ENCODE measurements at places on chromosomes 1 and 21.

DNA sequence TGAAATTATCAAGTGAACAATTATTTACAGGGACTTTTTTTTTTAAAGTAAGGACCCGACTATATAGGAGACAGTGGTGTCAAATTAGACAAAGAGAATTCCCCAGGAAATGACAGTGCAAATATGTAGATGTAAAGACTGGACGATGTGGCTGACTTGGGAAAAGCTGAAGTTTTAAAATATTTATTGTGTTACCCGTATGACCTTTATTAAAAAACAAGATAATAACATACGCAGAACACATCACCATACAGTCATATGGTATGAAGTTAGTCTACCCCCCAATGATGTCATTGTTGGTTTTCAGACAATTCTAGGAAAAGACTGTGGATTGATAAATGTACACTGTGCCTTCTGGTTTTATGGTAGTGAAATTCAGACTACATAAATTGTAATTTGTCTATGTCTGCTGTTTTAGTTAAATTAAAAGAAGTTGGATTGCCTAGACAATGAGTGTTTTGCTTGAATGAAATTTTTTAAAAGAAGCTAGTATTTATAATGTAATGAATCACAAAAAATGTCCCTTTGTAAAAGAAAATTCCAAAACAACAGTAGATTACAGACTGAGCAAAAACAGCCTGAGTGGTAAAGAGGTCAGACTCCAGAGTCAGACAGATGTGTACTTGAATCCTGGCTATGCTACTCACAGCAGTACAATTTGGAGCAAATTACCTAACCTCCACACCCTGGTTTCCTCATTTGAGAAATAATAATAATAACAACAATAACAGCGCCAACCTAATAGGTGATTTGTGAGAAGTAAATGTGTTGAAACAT is 15.5 kb upstream of the PDC start:
- peak; percentile 58 for DNase-seq

DNA sequence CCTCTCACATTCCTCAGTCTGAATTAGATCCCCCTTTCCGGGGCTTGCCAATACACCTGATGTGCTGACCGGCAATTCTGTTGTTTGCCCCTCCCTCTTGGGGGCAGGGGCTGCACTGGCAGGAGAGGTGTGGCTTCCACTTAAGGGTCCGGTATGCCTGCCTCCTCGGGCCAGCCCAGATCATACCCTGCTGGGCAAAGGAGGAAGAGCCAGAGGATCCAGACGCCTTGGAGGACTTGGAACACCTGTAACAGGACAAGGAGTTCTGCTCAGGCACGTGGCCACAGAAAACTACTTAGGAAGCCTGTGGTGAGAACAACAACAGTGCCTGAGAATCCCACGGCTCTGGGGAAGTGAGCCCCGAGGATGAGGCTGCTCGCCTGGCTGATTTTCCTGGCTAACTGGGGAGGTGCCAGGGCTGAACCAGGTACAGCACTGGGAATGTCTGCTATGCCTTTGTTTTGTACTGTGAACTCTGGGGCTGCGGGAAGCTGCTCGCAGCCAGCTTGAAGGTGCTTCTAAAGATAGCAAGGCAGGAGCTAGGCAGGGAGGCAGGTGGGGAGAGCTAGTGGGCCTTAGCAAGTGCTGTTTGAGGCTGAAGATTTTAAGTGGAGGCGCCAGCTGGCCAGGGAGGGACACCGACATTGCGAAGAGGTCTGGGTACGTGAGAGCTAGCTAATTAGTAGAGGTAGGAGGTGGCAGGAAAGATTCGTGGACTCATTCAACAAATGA is at the start of gene SMPDL3B:
Gene SMPDL3B (plus strand): TSS at position 183 of the 732 bp plus-strand sequence. CDS start 184 bp downstream, at position 367.
- DNase-seq: no peak

DNA sequence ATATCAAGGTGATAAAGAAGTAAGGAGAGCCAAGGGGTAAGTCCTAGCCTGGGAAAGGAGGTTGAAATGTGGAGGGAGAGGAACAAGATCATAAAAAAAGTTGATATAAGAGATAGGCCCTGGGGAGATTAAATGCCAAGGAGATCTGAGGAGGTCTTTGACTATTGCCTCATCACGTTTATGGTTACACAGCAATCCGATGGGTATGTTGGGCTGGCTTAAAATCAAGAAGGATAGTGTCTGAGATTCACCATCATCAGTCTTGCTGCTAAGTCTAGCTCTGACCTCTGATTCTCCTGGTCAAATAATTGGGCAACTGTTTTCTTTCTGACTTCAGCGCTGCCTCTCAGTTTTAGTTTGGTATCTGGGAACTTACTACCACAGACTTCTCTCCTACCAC is 416.3 kb downstream of the GPATCH2 start:
- no peak for DNase-seq

DNA sequence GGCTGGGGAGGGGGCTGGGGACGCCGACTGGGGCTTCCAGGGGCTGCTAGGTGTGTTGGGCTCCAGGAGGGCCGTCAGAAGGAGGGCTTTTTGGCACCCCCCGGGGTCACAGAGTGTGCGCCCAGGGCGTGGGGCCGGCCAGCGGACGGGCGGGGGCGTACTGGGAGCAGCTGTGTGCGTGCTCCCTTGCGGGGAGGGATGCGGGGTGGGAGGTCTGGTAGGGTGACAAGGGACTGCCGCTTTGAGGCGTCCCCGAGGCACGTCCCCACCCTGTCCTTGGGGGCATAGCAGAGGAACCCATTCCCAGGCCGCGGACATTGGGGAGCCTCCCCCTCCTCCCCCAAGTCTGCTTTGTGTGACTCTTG is 1.1 kb downstream of the FOXO6 start:
- no peak for DNase-seq

GRCh38 chr1:164466429-164466828 is 92.6 kb upstream of the PBX1 start:
- peak; percentile 1 for DNase-seq

DNA sequence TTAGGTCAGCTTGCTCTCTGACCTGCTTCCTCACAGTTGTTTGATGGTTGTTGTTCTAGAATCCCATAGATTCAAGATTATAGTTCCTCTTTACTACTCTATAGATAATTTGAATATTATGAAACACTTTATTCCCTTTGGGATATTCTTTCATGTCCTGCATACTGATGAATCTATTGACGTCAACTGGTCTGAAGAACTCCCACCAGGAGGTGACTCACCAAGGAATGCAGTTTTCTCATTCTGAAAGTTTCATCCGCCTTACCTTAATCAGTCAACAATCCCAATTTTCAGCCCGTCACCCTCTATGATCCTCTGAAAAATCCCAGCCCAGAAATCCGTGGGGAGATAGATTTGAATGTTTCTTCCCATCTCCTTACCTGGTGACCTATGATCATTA is 834.1 kb upstream of the PRMT6 start:
- peak; percentile 45 for DNase-seq

GRCh38 chr1:192880231-192880630 is 71.4 kb downstream of the RGS2 start:
- DNase-seq: peak; percentile 27

DNA sequence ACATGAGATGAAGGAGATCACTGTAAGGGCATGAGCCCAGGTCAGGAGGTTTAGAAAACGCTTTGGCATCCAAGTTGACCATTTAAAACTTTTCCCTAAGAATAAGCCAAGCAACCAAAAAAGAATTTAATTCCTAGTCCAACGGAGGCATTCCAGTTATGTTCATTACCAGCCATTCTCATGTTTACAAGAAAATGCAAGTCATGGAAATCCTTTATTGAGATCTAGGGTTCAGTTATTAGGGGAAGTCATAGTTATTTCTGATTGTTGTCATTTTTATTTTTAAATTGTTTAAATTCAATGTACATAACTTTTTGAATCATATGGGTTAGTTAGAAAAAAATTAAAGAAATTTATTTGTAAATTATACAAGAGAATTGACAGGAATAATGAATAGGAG is 24.5 kb downstream of the CFHR5 start:
- DNase-seq: no peak

DNA sequence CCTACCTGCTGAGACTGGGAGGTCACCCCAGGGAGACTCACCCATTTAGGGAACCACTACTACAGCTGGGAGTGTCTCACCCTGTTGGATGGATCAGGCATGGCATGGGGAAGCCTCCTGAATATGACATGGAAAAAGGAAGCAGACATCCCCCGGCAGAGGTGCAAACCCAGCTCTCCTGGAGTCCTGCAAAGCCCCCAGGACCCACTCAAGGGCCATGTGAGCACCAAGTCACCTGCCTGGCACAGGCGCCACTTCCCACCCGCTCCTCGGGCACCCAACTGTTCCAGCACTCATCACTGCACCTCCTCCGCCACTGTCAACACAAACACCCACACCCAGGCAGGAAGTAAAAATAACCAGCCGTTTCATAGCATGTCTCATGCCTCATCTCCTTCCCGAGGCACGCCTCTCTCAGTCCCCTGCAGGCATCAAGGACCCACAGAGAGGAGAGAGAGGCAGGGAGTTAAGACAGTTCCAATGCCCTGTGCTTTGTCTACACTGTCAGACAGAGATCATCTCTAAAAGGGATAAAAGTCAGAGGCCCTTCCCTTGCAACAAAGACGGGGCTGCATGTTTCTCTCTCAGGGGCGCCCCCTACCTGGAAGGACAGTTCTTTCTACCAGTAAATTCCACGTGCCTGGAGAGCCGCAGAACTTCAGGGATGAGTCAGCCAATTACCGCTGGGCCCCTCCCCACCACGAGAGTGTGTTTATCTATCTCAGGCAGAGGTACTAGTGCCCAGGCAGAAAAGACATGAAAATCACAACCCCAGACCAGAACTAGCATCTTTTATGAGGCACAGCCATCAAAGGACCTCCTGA is 150.1 kb upstream of the SOD1 start:
- DNase-seq: no peak

DNA sequence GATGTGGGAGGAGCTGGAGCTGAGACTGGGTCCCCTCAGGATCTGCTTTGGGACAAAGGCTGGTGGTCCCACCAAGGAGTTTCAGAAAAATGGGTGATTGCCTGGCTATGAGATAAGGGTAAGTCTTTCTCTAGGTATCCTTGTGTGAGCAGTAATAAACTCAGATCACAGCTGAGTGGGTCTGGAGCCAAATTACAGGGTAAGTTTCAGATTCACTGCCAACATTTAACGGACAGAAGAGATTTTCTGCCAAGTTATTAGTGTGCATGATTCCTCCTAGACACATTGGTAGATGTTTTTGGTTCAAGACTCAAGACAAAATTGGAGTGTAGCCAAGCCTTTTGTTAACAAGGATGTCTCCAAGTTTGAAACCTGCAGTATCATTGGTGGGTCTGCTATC is 7.5 kb downstream of the CD1B start:
- DNase-seq: no peak

- DNase-seq: peak; percentile 83
Observed at GRCh38 chr21:34795548-34796180, 126.9 kb downstream of the CLIC6 start.

DNA sequence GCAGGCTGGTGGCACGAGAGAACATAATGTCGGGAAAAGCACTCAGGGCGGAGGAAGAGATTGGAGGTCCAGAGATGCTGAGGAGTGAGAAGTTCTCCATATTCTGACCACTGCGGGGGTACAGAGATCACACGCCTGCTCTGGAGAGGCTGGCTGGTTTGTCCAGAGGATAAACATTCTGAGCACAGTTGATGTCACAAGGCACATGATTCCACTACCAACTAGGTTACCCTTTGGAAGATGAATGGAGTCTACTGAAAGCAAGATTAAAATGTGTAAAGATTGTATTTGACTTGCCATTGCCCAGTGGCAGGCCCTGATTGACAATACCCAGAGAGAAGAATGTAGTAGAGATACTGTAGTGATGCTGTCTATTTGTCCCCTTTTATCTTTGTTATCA is at the start of gene SPATA46:
Gene SPATA46 (minus strand): TSS at position 164 of the 400 bp plus-strand sequence. CDS start 64 bp downstream, at position 100.
- DNase-seq: no peak

DNA sequence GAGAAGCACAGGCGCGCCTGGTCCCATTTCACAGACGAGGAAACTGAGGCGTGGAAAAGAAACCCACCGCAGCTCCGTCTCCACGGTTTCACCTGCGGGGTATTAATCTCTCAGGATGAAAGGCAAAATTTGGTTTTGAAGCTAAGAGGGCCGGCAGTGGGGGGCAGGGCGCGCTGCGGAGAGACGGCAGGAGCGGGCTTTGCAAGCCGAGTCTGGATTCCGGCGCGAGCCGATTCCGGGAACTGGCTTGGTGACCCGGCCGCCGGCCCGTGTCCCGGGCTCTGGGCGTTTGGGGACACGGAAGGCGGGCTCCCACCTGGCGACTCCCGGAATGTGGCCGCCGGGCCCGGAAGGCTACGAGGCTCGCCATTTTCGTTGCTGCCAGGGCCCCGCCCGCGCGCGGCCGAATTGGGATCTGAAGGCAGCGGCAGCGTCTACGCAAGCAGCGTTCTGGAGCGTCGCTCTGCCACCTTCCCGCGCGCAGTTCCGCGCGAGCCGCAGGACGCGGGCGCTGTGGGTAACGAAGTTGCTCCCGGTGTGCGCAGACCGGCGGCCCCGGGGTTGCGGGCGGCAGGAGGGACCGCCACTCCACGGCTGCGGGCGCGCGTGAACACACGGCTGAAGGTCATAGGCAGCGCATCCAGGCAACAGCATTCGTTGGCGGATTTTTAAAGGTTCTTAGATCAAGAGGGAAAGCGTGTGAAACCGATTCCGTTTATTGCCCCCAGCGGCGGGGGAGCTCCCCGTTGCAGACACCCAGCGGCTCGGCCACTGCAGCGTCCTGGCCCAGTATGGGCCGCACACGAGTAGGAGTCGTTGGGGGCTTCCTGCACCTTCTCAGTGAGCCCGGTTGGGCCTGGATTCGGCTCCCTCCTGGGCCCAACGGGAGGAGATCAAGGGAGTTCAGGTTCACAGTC is 5.4 kb upstream of the PRDM16 start:
- no peak for DNase-seq

DNA sequence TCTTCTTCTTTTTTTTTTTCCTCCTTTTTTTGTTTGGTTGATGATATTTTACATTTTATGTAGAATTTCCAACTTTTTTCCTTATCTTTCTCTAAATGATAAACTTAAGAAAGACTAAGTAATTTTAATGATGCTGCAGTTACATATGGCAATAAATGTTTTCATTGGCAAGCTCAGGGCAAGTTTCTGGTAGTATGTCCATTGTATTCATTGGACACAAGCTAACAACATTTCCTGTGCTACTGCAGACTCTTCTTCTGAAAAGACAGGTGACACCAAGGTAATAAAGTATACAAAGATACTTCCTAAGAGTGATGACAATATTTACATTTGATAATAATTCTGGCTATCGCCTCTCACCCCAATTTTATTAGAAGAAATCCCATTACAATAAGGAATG is 219.2 kb upstream of the NFIA start:
- no peak for DNase-seq

GRCh38 chr1:219566951-219567947 is 45.7 kb downstream of the ZC3H11B start:
- peak; percentile 80 for DNase-seq
